Osteocyte (in vitro differentiated cells): ENCODE measurements at places on chromosomes 4 and X. TPM values are rescaled to one million over a fixed set of nuclear protein-coding genes. Genes with fewer than 3 reads are reported as not detected.

GRCh38 chr4:78945651-78946179 is 6.5 kb upstream of the PAQR3 start:
- no peaks in the 10 kb centered on the region for H3K4me1 ChIP-seq
- no peak overlapping the region for H3K4me3 ChIP-seq
- H3K27me3 ChIP-seq: peaks cover 81% of the 10 kb centered on the region
- DNase-seq: no peak

- no peak for DNase-seq
- no peaks in the 10 kb centered on the region for H3K27me3 ChIP-seq
- H3K4me3 ChIP-seq: no peak overlapping the region
- H3K36me3 ChIP-seq: no peaks in the 10 kb centered on the region
- peaks cover 31% of the 10 kb centered on the region for H3K4me1 ChIP-seq
Observed at GRCh38 chr4:31983677-31984076, 1263.5 kb downstream of the PCDH7 start.

The CD38 gene
- total RNA-seq: 0.08 TPM in 1 of 2 replicates, not detected in the other

DNA sequence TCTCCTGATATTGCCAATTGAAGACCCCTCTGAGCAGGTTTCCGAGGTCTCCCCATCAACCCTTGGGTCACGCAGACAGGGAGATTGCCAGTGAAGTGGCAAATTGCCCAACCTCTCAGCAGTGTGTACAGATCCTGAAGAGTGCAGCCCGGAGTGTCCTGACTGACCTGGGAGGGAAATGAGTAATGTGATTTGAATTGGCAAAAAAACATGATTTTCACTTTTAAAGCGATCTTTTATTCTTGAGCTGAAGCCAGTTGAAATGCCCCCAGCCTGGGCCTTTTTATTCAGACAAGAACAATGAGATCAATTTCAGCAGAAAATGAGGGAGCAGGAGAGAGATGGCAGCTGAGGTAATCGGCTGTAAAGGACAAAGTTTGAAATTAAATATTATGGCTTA is 401.8 kb downstream of the RAPGEF2 start:
- H3K27ac ChIP-seq: no peak overlapping the region
- no peak overlapping the region for H3K4me3 ChIP-seq
- H3K27me3 ChIP-seq: peaks cover 72% of the 10 kb centered on the region
- no peaks in the 10 kb centered on the region for H3K36me3 ChIP-seq

DNA sequence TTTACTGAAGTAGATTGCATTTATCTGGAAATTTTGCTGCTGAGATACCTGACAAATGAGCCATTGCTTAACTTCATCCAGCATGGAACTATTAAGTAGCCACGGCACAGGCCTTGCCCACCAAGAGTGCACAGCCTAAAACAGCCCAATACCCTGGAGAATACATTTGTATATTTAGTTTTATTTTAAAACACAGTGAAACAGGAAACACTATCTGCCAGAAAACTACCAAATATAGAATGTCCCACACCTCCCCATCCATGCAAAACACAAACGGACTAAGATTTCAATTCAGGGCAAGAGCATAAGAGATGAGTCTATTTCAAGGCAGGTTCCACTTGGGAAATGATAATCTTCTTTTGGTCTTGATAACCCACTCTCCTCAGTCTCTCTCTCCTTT is 57.1 kb downstream of the MAML3 start:
- H3K27me3 ChIP-seq: no peaks in the 10 kb centered on the region
- no peaks in the 10 kb centered on the region for H3K36me3 ChIP-seq
- no peak for DNase-seq
- peaks cover 73% of the 10 kb centered on the region for H3K4me1 ChIP-seq
- no peak overlapping the region for H3K4me3 ChIP-seq

The LUZP4 gene
- not detected in 2 replicates for total RNA-seq

GRCh38 chrX:85365370-85365995 is 14.0 kb downstream of the POF1B start:
- no peak overlapping the region for H3K27ac ChIP-seq
- no peaks in the 10 kb centered on the region for H3K27me3 ChIP-seq
- no peak overlapping the region for H3K4me3 ChIP-seq

DNA sequence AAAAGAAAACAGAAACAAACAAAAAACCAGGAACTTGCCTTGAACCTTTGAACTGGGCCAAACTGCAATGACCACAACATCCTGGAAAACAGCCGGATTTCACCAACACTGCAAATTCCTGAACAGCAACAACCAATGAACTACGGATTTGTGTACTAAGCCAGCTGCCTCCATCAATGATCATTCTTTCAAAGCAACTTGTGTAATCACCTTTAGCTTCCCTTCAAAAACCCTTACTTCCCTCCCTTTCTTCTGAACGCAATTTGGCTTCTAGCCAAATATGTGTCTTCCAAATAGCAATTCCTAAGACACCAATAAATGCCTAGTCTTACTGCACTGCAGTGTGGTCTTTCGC is 98.5 kb upstream of the FAM47C start:
- no peaks in the 10 kb centered on the region for H3K4me1 ChIP-seq
- DNase-seq: no peak
- no peak overlapping the region for H3K4me3 ChIP-seq
- no peak overlapping the region for H3K27ac ChIP-seq

- DNase-seq: no peak
- no peak overlapping the region for H3K27ac ChIP-seq
- H3K4me1 ChIP-seq: no peaks in the 10 kb centered on the region
- H3K27me3 ChIP-seq: no peaks in the 10 kb centered on the region
- no peaks in the 10 kb centered on the region for H3K36me3 ChIP-seq
Observed at GRCh38 chr4:111066887-111067286, 444.0 kb upstream of the PITX2 start.

DNA sequence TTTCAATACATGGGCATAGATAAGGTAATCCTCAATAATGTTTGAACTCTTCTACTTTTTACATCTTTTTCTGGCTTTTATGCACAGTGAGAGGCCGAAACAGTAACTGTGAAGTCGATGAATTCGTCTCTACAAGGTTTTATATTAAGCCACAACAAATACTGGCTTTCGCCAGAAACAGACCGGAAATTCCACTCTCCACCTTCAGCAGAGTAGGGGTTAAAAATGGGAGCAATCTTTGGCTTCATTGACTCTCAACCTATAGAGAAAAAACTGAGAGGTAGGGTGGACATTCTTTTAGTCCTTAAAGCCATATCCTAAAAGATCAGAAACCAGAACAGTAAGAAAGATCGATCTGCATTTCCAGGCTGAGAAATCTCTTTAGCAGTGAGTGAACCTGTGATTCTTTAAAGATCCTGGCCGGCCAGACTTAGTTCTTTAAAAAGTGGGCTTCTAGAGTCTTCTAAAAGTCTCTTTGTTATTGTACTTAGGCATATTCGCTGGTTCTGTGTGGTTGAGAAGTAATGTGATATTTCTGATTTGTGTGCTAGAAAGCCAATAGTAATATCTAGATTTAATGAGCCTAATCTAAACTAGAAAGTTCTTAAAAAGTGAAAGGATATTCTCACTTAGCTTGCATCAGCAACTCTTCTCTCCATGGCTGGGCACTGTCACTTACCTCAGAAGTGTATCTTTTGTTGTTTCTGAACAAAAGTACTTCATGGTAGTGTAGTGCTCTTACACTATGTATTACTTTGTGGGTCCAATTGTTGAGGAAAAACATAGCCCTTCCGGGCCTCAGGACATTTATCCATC is 2.0 kb downstream of the HSPA4L start:
- no peak overlapping the region for H3K27ac ChIP-seq
- no peak overlapping the region for H3K4me3 ChIP-seq
- H3K27me3 ChIP-seq: peaks cover 7% of the 10 kb centered on the region
- H3K36me3 ChIP-seq: no peaks in the 10 kb centered on the region
- DNase-seq: no peak

DNA sequence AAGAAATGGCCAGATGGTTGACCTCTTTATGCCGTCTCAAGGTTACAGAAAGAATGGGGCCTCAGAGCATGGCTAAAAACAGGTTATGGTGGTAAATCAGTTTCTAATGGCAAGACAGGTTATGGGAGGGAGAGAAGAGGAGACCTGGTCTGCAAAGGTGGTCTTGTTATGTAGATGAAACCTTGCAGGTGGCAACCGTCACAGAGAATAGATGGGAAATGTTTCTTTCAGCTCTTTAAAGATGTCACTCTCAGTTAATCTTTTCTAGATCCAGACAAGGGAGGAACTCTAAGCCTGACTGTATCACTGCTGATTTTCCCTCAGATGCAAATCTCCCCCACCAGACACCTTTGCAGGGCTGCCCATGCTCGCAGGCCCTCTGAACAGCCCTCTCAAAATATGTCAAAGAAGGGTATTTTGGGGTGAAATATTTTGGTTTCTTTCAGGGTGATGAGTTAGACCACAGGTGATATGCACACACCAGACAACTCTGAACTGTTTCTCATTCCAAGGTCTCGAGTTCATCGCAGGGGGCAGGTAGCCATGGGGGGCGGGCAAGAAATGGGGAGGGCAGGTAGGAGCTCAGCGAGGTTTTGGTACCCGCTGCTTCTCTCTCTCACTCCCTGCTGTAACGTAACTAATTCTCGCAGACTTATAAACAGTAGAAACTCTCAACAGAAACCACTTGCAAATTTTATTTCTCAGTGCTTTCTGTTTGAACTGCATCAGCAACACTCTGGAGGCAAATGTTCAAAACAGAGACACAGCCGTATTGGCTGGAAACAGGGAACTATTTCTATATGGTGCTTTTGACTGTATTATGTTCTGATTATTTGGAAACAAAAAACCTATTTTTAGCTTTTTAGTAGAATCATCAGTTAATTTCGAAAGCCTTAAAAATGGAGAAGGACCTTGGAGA is 32.4 kb downstream of the CASP3 start:
- H3K4me1 ChIP-seq: no peaks in the 10 kb centered on the region
- H3K27ac ChIP-seq: no peak overlapping the region
- no peaks in the 10 kb centered on the region for H3K36me3 ChIP-seq
- no peak overlapping the region for H3K4me3 ChIP-seq
- no peaks in the 10 kb centered on the region for H3K27me3 ChIP-seq

DNA sequence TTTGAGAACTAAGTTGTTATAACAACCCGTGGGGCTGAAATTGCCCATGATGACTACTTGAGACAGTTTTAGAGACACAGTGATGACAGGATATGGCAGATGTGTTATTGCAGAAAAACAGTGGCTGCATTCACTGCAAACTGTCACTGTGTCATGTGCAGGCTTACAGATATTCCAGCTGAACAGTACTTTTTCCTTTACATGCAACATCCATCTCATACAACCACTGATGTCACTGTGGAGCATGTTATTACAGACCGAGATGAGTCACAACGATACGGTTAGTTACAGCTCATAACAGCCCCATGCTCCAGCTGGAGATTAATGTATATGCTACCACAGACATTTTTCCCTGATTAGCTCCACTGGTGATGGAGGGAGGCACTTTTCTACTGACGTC is 207.4 kb downstream of the TMA16 start:
- H3K27me3 ChIP-seq: no peaks in the 10 kb centered on the region
- no peaks in the 10 kb centered on the region for H3K36me3 ChIP-seq
- no peak overlapping the region for H3K4me3 ChIP-seq
- no peak for DNase-seq

GRCh38 chrX:42241421-42241820 is 318.1 kb upstream of the CASK start:
- H3K36me3 ChIP-seq: no peaks in the 10 kb centered on the region
- H3K27me3 ChIP-seq: no peaks in the 10 kb centered on the region
- no peak overlapping the region for H3K27ac ChIP-seq

DNA sequence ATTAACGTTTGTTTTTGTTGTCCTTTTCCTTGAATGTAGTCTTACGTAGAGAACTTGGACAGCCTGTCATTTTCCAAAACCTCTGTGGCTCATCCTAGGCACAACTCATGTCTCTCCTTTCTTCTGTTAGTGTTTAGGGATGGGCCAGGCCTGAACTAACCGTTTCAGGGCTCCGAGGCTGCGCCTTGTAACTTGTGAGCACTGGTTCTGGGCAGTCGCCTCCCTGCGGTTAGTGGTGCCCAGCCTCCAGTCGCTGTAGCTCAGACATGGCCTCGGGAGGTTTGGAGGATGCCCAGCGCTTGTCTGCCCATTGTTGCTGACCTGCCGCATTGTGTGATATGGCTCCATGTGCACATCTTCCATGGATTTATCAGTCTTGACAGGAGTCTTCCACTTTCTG is 32.8 kb downstream of the TMEM131L start:
- no peak overlapping the region for H3K4me3 ChIP-seq
- peaks cover 3% of the 10 kb centered on the region for H3K36me3 ChIP-seq
- no peak for DNase-seq

The AREG gene
- total RNA-seq: 0.50 and 0.64 TPM in 2 replicates

The AWAT2 gene
- total RNA-seq: not detected in 2 replicates

DNA sequence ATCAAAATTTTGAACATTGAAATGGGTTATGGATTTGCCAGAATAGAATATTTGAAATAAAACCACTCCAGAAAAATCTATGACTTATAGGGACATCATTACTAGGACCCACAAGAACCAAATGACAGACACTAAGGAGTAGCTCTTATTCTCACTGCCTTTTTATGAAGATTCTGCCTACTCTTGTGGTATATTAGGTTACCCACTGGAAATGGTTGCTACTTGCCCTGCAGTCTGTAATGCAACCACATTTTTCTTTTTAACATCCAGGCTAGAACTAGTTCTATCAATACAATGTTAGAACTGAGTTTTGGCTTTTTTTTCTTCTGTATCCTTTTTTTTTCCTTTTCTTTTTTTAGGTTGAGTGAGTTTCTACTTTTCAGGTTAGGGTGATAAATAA is 158.9 kb downstream of the PPP1R2C start:
- H3K27ac ChIP-seq: no peak overlapping the region
- H3K27me3 ChIP-seq: no peaks in the 10 kb centered on the region
- H3K36me3 ChIP-seq: no peaks in the 10 kb centered on the region
- no peaks in the 10 kb centered on the region for H3K4me1 ChIP-seq
- H3K4me3 ChIP-seq: no peak overlapping the region

DNA sequence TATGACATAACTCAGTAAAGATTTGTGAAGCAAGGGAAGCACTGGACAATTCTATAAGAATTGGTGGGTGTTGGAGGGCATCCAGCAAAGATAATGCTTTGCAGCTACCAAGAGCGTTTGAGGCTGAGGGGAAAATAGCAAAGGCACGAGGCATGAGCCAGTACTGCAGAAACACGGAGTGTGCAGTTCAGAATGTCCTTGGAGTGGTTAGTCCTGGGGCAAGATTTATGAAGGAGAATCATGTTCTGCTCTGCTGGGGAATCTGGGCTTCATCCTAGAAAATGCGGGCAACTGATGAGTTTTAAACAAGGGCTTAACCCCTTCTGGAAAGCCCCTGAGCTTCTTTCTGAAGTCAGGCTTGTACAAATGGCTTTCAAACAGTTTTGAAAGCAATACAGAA is 452.5 kb downstream of the IL15 start:
- H3K27me3 ChIP-seq: no peaks in the 10 kb centered on the region
- no peak for DNase-seq
- H3K4me1 ChIP-seq: no peaks in the 10 kb centered on the region
- no peaks in the 10 kb centered on the region for H3K36me3 ChIP-seq

- H3K27me3 ChIP-seq: no peaks in the 10 kb centered on the region
- H3K27ac ChIP-seq: no peak overlapping the region
- H3K36me3 ChIP-seq: peaks cover 5% of the 10 kb centered on the region
- peaks cover 36% of the 10 kb centered on the region for H3K4me1 ChIP-seq
Observed at GRCh38 chr4:143390764-143391163, 54.1 kb downstream of the GAB1 start.

GRCh38 chr4:26248647-26249046 is 72.2 kb upstream of the RBPJ start:
- no peak overlapping the region for H3K4me3 ChIP-seq
- peaks cover 11% of the 10 kb centered on the region for H3K4me1 ChIP-seq
- no peaks in the 10 kb centered on the region for H3K36me3 ChIP-seq
- H3K27ac ChIP-seq: peak overlapping the region; percentile 43
- no peak for DNase-seq
